ENCODE measurements at places on chromosomes 11 and 22. TPM values are rescaled to one million over a fixed set of nuclear protein-coding genes. Genes with fewer than 3 reads are reported as not detected.

DNA sequence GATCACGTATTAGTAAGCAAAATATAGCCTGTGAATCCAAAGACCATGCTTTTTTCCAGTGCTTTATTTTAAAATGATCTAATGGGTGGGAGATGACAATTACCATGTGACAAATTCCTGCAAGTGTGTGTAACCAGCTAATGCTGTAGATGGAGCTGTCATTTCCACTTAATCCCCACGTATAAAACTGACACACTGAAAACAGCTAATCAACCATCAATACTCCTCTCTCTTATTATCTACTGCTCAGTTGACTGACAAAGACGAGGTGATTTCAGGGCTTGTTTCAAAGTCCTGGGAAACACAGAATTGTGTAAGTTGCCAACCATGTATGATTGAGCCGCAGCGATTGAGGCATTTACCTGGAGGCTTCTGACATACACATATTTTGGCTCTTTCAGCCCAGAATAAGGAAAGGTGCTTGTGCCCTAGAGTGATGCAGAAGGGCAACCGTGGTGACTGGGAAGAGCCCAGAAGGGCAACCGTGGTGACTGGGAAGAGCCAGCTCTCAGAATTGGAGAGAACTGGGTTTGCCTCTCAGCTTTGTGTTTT lies 9.7 kb downstream of the SLN start:
- H3K4me1 ChIP-seq, result no peaks in the 10 kb centered on the region
- H3K4me3 ChIP-seq, result no peak overlapping the region
- H3K27me3 ChIP-seq, result peaks cover 27% of the 10 kb centered on the region
- no peak for DNase-seq
- no peak overlapping the region for H3K27ac ChIP-seq

TRIM22 gene
- 104 TPM for total RNA-seq

DNA sequence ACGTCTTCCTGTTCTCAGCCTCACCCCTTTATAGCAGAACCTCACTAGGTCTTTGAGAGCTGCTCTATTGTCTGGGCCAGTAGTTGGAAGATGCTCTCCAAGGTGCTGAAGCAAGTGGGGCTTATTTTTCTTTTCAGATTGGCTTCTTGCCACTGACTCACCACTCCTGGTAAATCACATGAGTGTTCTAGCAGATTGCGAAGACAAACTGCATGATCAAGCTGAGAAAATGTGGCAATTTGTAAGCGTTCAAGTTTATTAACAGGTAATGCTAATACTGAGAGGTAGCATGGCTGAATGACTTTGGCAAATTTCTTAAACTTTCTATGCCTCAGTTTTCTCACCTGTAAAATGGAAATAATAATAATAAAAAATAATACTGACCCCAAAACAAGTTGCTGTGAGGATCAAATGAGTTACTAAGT lies 59.2 kb downstream of the CACNG2 start:
- H3K4me3 ChIP-seq, result no peak overlapping the region
- peaks cover 44% of the 10 kb centered on the region for H3K27me3 ChIP-seq
- peak; percentile 24 for DNase-seq
- no peak overlapping the region for H3K27ac ChIP-seq
- H3K4me1 ChIP-seq, result no peaks in the 10 kb centered on the region
- H3K36me3 ChIP-seq, result no peaks in the 10 kb centered on the region

DNA sequence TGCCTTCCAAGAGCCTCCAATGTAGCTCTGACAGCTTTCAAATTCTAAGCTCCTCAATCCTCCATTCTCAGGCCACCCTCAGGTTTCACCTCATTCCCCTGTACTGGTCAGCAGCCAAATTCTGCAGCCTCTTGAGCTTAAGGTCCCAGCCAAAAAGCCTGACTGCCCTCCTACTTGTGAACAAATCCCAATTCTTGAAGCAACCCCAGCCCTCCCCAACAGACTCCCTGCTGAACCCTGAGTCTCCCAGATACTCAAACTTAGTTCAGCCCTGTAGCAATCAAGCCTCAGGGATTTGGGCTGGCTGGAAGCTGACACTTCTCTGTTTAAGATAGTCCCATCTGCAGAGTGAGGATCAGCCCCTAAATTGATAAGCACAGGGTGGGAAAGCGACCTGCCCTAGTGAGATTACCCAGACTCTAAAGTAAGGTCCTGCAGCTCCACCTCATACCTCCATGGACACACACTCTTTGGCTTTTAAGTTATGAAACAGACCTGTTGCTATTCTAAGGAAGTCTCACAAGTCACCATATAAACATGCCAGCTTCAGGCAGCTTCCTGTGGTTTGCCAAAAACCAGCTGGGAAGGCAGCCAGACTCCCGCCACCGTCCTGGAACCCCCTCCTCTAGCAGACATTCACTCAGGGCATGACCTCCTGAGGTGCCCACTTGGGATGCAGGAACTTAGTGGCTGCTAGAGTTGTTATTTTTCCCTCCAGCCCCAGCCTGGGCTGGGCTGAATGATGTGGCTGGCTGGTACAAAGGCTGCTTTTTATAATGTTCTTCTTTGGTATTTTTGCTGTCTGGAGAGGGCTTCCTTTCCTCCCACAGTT lies 82.5 kb upstream of the PICALM start:
- no peaks in the 10 kb centered on the region for H3K27me3 ChIP-seq
- H3K27ac ChIP-seq, result no peak overlapping the region
- H3K4me3 ChIP-seq, result no peak overlapping the region

KREMEN1 gene
- 0.17 TPM for total RNA-seq

DNA sequence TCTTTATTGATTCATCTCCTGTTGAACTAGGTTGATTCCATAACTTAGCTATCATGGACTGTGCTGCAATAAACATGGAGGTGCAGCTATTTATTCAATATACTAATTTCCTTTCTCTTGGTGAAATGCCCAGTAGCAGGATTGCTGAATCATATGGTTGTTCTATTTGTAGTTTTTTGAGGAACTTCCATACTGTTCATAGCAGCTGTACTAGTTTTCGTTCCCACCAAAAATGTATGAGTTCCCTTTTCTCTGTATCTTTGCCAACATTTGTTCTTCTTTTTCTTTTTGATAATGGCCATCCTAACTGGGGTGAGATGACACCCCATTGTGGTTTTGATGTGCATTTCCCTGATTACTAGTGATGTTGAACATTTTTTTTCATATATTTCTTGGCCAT lies 87.2 kb upstream of the NAV2 start:
- H3K27ac ChIP-seq, result no peak overlapping the region
- no peak overlapping the region for H3K4me3 ChIP-seq
- peaks cover 16% of the 10 kb centered on the region for H3K27me3 ChIP-seq
- no peak for DNase-seq

- H3K4me1 ChIP-seq, result no peaks in the 10 kb centered on the region
- peaks cover 6% of the 10 kb centered on the region for H3K27me3 ChIP-seq
- no peak for DNase-seq
- no peaks in the 10 kb centered on the region for H3K36me3 ChIP-seq
- H3K4me3 ChIP-seq, result no peak overlapping the region
- H3K27ac ChIP-seq, result no peak overlapping the region
Observed at GRCh38 chr11:7079545-7080135, 9.2 kb upstream of the RBMXL2 start.

DNA sequence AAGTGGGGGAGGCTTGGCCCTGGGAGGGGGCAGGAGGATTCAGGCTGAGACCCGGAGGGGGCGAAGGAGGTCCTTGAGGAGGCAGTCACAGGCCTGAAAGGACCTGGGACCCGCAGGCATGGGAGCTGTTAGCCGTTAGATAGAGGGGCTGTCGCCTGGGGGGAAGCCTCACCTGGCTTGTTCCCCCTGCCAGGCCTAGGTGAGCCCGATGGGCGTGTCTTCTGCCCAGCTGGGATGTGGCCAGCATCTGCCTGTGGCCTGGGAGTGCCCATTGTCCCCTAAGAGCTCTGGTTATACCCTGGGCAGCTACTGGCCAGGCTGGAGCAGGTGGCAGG lies 1.8 kb upstream of the DUSP8 start:
- H3K36me3 ChIP-seq, result peaks cover 4% of the 10 kb centered on the region
- peaks cover 2% of the 10 kb centered on the region for H3K27me3 ChIP-seq
- DNase-seq, result peak; percentile 33
- H3K27ac ChIP-seq, result no peak overlapping the region

SLC25A45 gene
- 16.1 TPM for total RNA-seq

RNF214 gene
- 16.9 TPM for total RNA-seq

DNA sequence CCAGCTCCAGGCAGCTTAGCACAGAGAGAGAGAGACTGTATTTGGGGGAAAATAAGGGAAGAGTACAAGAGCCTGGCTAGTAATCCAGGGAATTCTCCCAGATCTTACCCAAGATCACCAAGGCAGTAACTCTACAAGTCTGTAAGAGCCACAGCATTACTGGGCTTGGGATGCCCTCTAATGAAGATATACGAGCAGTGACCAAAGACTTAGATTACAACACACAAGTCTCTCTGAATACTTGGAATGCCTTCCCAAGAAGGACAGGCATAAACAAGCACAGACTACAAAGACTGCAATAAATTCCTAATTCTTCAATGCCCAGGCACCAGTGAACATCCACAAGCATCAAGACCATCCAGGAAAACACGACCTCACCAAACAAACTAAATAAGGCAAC lies 17.7 kb downstream of the DNAJC24 start:
- DNase-seq, result no peak
- H3K4me3 ChIP-seq, result no peak overlapping the region

DNA sequence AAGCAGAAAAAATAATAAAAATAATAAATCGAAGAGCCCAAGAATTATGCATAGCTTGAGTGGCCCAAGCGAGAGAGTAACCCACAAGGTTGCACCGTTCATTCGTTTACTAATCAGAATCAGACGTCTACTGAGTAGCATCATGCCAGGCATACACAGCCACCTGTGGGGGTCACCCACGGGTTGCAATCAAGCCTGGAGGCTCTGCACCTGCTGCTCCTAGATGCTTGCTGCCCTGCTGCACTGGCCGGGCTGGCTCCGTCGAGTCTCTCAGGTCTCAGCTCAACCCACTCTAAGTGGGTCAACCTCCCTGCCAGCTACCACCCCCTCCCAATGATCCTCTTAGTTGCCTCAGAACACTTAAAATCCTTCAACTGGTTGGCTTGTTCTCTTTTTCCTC lies 2.0 kb upstream of the TESMIN start:
- DNase-seq, result no peak
- peaks cover 7% of the 10 kb centered on the region for H3K36me3 ChIP-seq
- H3K27me3 ChIP-seq, result no peaks in the 10 kb centered on the region
- H3K4me1 ChIP-seq, result peaks cover 12% of the 10 kb centered on the region
- H3K4me3 ChIP-seq, result no peak overlapping the region
- H3K27ac ChIP-seq, result no peak overlapping the region

GRCh38 chr11:128424851-128425285 lies 162.5 kb downstream of the ETS1 start:
- no peak overlapping the region for H3K4me3 ChIP-seq
- no peaks in the 10 kb centered on the region for H3K36me3 ChIP-seq
- peaks cover 41% of the 10 kb centered on the region for H3K4me1 ChIP-seq
- no peaks in the 10 kb centered on the region for H3K27me3 ChIP-seq
- no peak for DNase-seq
- no peak overlapping the region for H3K27ac ChIP-seq

GRCh38 chr11:102912482-102912830 lies 37.7 kb upstream of the MMP12 start:
- H3K27me3 ChIP-seq, result no peaks in the 10 kb centered on the region
- no peaks in the 10 kb centered on the region for H3K36me3 ChIP-seq
- no peaks in the 10 kb centered on the region for H3K4me1 ChIP-seq

GRCh38 chr11:88523386-88524071 lies 186.0 kb upstream of the CTSC start:
- H3K27ac ChIP-seq, result no peak overlapping the region
- no peaks in the 10 kb centered on the region for H3K36me3 ChIP-seq
- H3K4me1 ChIP-seq, result no peaks in the 10 kb centered on the region
- no peak for DNase-seq
- no peak overlapping the region for H3K4me3 ChIP-seq

PRODH gene
- not detected for total RNA-seq

DNA sequence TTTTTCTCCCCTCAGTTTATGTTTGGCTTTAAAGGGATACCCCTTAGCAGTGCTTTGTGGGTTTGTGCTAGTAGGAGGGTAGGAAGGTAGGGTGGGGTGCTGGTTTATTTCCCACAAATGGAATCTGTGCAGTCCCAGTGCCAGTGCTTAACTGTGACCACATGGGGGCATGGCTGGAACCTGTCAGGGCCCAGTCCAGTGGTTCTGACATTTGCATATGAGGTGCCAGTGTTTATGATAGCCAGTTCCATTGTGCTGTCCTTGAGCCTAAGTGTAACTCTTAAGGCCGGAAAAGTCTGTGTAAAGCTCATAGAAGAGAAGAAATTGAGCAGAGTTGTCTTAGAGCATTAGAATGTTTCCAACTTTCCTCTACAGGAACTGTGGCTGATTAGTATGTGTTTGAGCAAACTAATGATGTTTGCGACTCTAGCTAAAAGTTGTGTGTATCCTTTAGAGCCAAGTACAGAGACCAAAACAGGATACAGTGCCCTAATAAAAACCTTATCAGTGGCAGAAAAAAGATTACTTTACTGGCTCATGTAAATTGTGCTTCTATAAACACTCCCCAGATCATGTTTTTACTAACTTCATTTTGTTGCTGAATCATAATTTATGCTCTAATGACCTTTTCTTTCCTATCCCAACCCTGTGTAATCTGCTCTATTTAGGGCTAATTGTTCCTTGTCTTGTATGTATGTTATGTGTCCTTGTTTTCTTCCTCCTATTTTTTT lies 38.1 kb downstream of the DIXDC1 start:
- peaks cover 5% of the 10 kb centered on the region for H3K36me3 ChIP-seq
- peaks cover 22% of the 10 kb centered on the region for H3K27me3 ChIP-seq
- peaks cover 7% of the 10 kb centered on the region for H3K4me1 ChIP-seq

- H3K27me3 ChIP-seq, result peaks cover 5% of the 10 kb centered on the region
- no peaks in the 10 kb centered on the region for H3K4me1 ChIP-seq
- no peak for DNase-seq
- H3K36me3 ChIP-seq, result no peaks in the 10 kb centered on the region
- H3K4me3 ChIP-seq, result no peak overlapping the region
- H3K27ac ChIP-seq, result no peak overlapping the region
Observed at GRCh38 chr11:93089474-93090102, 108.2 kb downstream of the SLC36A4 start.

Data from activated CD4-positive, alpha-beta memory T cell treated with anti-CD3 and anti-CD28 coated beads for 36 hours (primary cell).